Stomach (tissue), 19 donors: ENCODE measurements at places on chromosomes 5 and 9.

DNA sequence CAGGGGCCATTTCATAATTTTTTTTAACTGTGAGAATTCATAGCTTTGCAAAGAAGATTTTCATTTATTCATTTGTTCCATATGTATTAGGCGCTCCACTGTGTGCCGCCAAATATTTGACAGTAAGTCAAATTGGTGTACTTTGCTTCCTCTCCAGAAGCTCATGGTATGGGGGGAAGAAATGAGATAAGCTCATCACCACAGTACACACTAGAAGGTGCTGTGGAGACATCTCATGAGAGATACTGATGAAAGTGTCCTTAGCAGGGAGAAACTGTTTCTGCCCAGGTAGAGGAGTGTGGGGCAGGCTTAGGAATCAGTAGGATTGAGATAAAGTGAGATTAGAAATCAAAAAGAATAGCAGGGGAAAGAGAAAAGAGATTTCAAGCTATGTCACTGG, 136.2 kb downstream of the CDH6 start:
- no peak for DNase-seq

DNA sequence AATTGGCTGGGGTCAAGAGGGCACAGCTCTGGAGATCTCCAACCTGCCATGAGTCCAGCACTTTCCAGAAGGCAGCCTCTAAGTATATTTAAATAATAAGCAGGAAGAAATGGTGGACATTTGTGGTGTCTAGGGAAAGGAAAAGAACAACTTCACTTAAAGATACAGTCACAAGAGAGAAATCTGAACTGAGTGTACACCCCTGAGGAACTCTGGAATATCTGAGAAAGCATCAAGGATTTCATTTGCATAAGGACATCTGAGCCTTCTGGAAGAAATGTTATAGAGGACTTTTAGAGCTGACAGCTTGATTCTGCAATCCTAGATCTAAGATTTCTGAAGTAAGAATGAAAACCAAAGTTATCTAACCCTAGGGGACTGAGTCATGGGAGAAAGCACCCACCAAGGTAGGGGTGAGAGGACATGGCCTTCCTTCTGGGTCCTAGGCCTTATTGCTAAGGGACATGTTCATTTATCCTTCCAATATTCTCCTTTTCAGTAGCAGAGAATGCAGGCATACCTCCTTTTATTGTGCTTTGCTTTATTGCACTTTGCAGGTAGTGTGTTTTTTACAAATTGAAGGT, 253.4 kb upstream of the SLC24A2 start:
- no peak for DNase-seq

GRCh38 chr5:119269061-119269944, 86.5 kb upstream of the TNFAIP8 start:
- peak; percentile 72 for DNase-seq

- peak; percentile 91 for DNase-seq
These were observed 796 bp upstream of the GADD45G start for GRCh38 chr9:89603767-89604665.

- DNase-seq: no peak
These were observed 54.5 kb downstream of the CAST start for GRCh38 chr5:96716716-96717115.

DNA sequence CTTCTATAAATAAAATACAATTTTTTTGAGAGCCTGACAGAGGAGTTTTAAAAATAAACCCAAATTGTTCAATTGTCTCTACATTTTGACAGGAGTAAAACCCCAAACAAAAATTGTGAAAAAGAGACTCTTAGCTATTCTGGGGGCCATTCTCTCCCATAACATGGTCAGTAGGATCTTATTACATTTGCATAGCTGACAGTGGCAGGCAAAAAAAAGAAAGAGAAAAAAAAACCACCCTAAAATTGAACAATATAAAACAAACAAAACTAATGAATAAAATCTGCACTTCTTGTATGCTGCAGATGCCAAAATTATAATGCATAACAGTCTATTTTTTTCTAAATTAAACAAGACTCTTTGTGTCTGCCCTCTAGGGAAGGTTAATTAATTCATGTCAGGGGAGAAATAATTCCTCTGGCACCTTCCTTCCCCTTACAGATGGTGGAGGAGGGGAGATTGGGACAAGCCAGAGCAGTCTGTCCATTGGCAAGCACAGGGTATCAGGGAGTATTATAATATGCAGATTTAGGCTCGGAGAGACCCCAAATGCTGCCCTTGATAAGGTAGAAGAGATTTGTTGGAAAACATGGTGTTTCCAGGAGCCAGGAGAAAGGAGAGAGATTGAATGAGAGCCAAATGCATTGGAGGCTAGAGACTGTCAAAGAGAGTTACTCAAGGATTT, 79.7 kb upstream of the CDH6 start:
- DNase-seq: no peak

DNA sequence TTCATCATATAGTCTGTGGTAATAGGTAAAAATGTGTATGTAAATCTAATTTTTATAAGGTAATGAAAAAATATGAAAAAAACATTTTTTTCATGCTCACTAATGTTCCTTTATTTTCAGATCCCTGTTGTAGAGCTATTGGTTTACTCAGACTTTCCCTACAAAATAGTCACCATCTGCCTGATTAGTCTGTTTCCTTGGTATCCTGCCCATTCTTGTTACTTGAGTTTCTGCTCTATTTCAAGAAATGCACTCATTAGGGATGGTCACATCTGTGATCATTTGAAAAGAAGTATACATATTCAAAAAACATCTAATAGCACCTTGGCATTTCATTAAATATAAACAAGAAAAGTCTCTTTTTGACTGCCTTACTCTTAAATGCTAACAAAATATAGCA, 21.6 kb upstream of the RASA1 start:
- DNase-seq: no peak

DNA sequence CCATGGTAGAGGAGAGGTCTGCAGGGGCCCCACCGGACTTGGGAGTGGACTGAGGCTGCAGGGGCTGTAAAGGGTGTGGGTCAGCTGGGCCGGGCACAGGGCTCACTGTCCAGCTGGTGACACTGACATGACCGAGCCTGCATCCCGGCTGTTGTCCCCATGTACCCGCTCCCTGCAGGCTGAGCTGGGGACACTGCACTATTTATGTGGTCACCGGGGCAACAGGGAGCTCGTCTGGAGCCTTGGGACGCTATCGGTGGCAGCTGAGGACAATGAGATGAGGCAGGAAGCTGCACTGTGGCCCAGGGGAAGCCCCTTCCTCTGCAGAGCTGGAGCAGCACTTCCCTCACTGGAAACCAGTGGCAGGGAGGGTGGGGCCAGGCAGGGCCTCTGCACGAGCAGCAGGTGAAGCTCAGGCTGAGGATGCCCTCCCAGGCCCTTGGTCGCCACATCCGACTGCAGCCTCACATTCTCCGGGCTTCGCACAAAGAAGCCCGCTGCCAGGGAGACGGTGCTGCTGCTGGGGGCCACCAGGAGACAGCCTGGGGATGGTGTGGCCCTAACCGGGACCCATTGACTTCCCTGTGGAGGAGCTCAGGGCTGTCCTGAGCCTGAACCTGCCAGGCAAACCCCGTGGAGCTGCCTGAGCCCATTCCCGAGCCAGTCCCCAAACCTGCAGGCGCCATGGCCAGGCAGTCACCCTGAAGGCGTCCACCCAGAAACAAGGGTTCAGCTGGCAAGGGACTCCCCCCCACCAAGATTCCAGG, 26.4 kb downstream of the ZDHHC11B start:
- DNase-seq: peak; percentile 88

- no peak for DNase-seq
These were observed 937 bp downstream of the TMOD1 start for GRCh38 chr9:97502222-97502983.

DNA sequence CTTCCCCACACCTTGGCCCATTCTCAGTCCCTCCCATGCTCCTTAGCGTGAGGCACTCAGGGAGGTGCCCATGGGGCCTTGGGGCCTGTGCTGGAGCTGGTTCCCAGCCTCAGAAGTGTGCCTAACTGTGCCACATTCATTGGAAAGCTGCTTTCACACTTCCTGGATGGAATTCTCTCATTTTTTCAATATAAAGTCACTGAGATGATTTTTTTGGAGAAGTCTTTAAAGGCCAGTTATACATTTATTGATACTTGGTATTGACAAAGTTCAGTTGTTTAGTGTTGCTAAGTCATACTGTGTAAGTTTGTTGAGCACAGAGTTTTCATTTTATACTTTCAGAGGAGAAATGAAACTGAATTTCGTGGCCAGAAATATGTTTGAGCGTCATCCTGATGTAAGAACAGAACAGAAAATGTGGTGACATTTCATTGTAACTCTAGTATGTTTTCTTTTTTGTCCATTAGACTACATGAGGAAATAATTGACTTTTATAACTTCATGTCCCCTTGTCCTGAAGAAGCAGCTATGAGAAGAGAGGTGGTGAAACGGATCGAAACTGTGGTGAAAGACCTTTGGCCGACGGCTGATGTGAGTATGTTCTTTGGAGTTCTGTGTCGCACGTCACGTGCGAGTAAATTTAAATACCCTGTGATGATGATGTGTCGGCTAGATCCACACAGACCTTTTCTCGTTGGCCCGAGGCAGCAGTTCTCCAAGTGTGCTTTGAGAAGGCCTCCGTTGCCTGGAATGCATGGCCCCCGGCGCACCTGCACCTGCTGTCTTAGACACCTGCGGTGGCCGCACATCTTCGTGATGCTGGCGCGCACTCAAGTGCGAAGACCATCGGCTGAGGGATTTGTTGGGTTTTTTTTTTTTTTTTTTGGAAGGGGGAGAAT, 24.1 kb downstream of the TENT4A start:
- no peak for DNase-seq

DNA sequence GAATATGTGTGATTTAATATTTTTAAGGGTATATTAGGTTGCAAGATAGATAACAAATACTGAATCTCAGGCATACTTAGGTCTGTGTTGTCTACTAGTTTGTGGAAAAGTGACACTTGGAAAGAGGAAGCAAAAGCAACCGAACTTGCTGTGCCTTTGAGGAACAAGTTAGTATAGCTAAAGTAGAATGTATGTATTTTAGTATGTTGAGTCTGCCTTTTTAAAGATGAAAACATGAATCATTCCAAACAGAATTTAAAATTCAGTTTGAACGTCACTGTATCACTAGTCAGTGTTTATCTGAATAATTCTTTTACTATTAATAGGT, 12.9 kb downstream of the TLE4 start:
- DNase-seq: no peak

DNA sequence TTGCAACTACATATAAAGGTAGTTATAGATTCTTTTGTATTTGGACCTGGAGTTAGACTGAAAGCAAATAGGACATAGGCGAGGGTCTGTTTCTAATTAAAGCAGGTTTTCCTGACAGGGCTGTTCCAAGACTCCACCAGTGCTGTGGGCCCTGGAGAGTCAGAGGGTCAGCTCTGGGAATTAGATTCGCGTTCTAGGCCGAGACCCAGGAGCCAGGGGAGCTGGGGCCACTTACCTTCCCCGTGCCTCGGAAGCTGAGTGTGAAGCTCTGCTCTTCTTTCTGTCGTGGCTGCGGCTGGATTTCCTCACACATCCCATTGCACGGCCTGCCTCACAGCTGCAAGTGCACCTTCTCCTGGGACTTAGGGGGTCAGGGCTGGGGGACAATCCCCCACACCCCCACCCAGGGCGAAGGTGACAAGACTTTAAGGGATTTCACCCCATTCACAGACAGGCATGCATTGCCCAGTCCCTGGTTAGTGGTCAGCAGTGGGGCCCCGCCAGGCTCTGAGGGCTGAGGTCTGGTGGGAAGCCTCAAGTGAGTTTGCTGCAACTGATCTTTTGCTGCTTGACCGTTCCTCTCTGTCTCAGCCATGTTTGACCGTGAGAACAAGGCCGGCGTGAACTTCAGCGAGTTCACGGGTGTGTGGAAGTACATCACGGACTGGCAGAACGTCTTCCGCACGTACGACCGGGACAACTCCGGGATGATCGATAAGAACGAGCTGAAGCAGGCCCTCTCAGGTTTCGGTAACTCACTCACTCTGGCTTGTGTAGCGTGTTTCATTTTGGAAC, 15.3 kb upstream of the AHRR start:
- DNase-seq: peak; percentile 21

GRCh38 chr9:102569436-102569835, 425.7 kb upstream of the CYLC2 start:
- DNase-seq: no peak

DNA sequence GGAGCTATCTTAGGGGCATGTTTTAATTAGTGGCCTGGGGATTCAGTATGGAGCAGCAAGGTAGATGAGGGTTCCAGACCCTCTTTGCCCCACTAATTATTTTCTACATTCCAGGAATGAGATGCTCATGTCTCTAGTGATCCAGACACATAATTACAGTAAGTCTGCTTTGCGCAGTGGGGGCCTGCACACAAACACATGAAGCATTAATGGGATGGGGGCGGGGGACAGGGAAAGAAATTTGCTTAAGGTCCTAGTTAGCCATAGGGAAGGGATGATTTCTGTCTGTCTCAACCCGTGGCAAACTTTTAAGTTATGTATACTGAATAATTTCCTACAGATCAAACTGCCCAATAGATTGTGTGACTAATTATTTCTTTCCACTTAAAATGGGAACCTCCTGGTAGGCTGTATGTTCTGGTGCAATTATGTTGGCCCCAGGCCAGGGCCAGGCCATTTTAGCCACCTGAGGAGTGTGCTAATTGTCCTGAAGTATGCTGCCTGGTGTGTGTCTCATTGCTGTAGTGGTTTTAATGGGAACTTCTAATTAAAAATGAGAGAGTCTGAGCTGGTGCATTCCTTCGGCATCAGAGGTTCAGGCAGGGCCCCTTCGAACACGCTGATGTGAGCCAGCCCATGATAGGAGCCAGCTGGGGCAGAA, 134.4 kb downstream of the PTTG1 start:
- peak; percentile 11 for DNase-seq

DNA sequence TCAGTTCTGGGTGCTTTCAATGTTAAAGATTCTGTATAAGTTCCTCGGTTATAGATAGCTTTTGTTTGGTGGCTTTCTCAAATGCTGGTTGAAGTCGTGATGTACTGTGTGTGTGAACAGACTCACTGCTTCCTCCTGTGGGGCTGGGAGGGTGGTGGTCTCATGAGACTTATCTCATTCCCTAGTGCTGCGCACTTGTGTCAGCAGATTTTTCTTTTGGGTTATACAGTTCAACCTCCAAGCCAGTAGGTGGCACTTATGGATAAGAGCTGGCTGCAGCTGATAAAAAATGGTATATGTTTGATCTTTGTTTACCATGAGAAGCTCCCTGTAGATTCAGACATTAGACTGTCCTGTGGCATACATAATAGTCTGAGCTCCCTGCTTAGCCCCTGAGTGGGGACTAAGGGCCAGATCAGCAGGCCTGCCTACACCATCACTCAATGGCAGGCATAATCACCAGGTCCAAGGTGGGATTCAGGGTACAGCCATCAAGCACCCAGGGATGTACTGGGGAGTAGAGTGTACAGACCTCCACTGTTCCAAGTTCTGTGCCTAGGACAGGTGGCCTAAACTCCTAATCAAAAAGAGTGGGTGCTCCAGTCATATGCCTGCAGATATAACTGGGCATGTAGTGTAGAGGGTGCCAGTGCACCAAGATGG, 174.2 kb downstream of the OXCT1 start:
- DNase-seq: no peak

- no peak for DNase-seq
These were observed 8.1 kb upstream of the RAD23B start for GRCh38 chr9:107274953-107275422.

DNA sequence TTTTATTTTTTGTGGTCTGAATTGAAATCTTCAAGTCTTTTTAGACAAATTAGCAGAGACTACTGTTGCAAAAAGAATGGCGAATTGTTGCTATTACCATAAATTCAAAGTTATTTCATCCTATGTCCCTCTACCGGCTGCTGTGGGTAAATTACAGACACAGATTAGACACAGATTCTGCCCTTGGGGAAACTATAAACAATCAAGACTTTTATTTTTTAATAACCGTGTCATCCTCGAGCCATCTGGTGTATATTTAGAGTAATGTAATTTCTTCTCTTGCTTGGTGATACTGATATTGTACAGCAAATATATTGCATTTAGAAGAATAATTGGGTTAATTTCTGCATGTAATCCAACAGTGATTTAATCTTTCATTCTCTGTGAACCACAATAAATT, 228.0 kb upstream of the ADAMTSL1 start:
- no peak for DNase-seq
